Left renal pelvis (tissue), 4 donors: ENCODE measurements at places on chromosomes 4 and X. TPM values are rescaled to one million over a fixed set of nuclear protein-coding genes. Genes with fewer than 3 reads are reported as not detected.

GRCh38 chr4:93814722-93815121, 13.8 kb upstream of the ATOH1 start:
- no peak for DNase-seq

GRCh38 chr4:16676230-16676770, 222.1 kb downstream of the LDB2 start:
- no peak for DNase-seq

The FAAH2 gene
- 1.3 TPM for polyA plus RNA-seq

The CYP2U1 gene
- 8.7 TPM for polyA plus RNA-seq

The MAGEA2B gene
- not detected for polyA plus RNA-seq

The SLC7A11 gene
- polyA plus RNA-seq: 2.1 TPM

DNA sequence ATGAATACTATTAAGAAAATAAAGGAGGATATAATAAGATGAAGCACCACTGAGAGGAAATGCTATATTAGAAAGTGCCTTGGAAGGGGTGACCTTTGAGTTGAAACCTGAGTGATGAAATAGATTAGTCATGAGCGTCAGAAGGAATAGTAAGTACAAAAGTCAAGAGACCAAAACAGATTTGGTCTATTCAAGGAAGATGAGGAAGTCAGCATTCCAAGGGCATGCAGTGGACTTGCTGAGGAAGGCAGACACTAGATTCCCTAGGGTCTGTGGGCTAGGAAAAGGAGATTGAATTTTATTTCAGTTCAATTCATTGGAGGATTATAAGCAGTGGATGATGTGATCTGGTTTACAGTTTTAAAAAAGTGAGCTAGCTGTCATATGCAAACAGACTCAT, 73.0 kb upstream of the WDFY3 start:
- DNase-seq: no peak

- no peak for DNase-seq
Measured at GRCh38 chr4:174284487-174284886, 776 bp downstream of the CEP44 start.

The POF1B gene
- polyA plus RNA-seq: 0.12 TPM
